Fibroblast of the aortic adventitia (primary cell): ENCODE measurements at places on chromosomes 5 and 9.
A peak's percentile ranks its signal among the peaks of the same experiment; 100 is the strongest.

DNA sequence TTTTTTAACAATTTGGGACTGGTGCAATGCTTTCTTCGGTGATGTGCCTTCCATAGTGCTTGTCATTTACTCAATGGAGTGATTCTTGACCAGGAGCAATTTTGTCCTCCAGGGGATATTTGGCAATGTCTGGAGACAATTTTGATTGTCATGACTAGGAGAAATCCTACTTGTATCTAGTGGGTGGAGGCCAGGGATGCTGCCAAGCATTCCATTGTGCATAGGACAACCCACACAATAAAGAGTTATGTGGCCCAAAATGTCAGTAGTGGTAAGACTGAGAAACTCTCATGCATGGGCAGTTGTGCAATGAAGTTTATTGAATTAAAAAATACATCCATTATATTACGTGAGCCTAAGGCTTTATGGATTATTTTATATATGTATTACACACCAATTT is 70.5 kb downstream of the FOCAD start:
- peak; percentile 34 for DNase-seq

DNA sequence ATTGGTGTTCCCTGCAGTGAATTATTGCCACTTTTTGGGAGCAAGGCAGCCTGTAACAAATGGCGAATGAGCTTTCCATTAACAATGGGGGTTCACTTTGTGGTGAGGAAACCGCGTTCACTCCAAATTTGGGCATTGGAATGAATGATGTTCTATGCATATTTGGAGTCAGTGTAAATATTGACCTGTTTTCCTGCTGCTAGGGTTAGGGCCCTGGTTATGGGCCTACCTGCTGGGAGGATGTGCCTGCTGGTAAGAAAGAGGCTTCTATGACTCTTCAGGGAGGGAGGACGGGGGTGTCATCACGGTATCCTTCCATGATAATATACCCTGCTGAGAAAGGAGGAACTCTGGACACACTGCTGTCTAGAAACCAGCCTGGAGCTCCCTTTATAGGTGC is 29.0 kb downstream of the C9orf50 start:
- DNase-seq: no peak

GRCh38 chr9:133125941-133126696 is 5.1 kb upstream of the RALGDS start:
- peak; percentile 52 for DNase-seq

DNA sequence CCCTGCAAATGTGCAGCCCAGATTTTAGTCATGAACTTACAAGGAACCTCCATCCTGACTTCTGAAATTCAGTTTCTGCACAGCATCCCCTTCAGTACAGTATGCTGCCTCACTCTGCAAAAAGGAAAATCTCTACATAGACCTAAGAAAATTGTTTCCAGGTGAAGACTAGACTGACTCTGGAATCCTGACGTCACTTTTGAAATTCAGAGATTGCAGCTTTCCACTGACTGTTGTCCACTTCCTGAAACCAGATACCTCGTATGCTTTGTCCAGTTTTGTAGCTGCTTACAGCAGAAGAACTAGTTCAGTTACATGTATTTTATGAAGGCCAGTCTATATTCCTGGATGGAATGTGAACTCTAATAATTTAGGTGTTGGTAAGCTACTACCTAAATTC is 629.3 kb upstream of the ST8SIA4 start:
- no peak for DNase-seq

- no peak for DNase-seq
Measured at GRCh38 chr5:150372639-150373038, 15.1 kb downstream of the TCOF1 start.

DNA sequence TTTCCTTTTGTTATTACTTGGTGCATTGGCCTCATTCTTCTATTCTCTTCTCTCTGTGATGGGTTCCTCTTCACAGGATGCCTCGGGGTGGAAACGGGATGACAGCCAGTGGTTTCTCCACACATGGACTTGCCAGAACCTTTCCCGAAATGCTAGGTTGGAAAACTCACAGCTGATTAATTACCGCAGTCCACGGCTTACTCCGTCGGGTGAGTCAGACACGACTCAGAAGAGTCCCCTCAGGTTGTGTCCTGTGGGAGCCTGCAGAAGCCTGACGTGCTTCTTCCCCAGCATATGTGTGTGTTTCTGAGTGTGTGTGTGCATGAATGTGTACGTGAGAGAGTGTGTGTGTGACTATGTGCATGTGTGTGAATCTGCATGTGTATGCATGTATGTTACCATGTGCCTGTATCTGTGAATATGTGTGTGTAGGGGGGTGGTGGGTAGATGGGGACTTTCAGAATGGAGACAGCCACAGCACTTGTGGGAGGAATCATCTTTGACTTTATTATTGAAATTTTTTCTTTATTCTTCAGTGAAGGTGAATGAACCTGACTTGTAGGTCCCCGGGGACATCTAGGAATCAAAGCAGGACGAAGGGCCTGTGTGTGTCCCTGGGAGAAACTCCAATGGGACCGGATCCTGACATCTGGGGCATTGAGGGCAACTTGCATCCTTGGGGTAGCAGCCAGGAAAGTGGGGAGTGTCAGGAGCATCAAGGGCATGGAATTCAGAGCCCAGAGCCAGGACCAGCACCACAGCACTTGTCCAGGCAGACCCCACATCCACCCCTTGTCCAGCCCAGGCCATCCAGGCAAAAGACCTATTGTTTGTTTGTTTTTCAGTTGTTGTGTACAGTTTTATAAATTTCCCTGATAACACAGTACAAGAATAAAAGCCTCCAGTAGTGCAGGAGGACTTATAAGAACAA is 21.9 kb upstream of the MED10 start:
- DNase-seq: peak; percentile 63

DNA sequence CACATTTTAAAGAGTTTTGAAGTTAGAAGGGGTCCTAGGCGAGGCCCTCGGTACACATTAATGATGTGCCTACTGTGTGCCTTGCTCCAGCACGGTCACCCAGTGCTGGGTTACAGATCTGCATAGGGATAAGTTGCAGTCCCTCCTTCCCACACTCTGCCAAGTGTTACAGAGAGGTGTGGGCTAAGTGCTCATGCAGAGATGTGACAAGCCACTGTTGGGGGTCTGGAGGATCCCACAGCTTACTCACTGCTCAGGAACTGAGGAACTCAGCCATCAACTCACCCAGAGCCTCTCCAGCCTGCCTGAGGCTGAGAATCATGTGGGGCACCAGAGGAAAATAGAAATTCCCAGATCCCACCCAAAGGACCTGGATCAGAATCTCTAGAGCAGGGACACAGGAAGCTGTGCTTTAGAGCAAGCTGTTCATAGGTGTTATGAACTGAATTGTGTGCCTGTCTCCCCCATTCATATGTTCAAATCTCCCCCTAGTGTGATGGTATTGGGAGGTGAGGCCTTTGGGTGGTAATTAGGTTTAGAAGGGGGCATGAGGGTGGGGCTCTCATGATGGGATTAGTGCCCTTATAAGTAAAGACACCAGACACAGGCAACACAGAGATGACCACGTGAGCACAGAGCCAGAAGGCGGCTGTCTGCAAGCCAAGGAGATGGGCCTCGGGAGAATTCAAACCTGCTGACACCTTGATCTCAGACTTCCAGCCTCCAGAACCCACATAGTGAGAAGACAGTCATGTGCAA is 164.1 kb downstream of the HSD17B3 start:
- no peak for DNase-seq

DNA sequence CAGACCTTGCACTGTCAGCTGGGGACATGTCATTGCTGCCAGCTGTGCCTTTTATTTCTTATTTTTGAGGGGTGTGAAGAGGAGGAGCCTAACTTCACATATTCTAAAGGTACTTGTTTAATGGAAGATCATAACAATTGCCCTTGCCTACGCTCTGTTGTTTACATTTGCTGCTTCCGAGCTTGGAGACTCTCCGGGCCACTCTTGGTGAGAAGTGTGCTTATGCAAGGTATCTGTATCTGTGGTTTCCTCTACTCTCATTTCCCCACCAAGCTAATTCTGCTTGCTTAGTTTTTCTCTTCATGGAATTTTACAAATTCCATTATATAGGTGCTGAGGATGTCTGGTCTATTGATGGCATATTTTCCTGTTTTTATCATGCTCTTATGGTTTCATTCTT is 105.3 kb downstream of the RASGRF2 start:
- no peak for DNase-seq

DNA sequence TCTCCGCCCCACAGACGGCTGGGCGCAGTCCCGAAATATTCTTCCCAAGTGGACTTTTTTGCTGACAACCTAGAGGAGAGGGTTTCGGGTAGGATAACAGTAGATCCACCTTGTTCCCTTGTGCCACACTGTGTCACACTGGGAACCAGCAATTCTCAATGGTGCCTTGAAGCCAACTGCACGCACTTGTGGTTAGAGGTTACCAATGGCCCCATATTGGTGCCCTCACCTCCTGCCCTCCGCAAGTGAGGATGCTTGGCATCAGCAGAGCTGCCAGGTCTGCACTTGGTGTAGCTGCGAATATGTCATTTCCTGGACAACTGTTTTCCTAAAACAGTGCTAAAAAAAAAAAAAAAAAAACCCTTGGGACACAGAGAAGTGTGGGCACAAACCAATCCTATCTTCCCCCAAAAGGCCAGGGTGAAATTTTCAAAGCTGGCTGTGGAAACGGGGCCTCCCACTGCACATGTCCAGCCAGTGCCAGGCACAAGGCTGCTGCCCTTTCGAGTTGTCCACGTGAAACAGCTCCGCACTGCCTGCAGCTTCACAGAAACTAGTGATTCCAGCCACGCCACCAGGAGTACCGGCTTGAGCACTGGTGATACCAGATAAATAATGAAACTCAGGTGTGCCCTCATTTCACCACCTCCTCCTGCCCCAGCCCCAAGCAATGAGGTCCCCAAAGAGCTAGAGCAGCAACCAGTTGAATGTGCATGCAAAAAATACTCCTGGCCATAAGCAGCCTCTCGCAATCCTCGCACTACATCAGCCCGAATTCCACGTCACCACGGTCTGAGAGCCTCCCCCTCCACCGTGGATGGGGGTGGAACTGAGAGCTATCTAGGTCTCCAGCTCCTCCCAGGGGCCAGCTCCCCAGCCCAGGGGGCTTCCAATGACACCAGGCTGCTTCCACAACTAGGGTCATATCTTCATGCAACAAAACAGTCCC is 51.2 kb downstream of the USP20 start:
- peak; percentile 17 for DNase-seq

DNA sequence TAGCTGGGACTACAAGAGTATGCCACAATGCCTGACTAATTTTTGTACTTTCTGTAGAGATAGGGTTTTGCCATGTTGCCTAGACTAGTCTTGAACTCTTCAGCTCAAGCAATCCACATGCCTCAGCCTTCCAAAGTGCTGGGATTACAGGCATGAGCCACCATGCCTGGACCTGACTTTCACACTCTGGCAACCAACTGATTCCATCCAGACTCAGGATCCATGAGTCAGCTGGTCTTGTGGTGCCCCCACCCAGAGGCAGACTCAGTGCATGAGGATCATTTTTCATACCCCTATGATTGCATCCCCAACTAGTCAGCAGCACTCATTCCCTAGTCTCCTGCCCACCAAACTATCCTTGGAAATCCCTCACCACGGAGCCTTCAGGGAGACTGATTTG is 375.9 kb downstream of the ANXA1 start:
- no peak for DNase-seq
